SK-N-SH (cell line): ENCODE measurements at places on chromosomes 5 and 9. TPM values are rescaled to one million over a fixed set of nuclear protein-coding genes. Genes with fewer than 3 reads are reported as not detected.

Gene CXCL14
- 0.05 and 0.08 TPM in 2 replicates for polyA plus RNA-seq

DNA sequence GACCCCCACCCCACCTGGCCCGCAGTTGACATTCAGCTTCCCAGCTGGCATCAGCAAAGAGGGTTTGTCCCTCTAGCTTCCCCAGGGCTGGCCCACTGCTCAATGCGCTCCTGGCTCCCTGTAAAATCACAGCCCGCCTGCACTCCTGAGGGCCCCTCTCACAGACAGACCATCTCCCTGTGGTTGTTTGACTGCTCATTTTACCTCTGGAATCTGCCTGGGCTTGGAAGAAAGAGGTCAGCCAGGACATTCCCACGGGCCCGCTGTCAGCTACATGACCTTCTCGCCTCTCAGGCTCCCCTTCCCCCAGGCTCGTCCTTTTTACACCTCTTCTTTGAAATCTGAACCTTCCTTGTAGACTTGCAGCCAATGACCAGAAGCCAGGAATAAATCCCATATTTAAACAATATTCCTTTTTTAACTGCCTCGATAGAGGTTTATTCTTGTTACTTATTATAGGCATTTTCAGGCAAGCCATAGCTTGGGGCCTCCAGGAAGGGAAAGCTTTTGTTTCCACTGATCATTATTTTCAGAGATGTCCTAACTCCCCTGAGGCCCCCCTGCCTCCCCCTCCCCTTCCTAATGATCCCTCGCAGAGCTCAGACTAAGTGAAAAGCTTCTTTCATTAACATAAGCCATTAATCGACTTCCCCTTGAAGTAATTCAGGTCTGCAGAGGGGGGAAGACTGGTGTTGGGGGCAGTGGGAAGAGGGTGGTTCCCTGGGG is 76.3 kb upstream of the IQGAP2 start:
- H3K4me3 ChIP-seq: no peak overlapping the region
- H3K4me1 ChIP-seq: peaks cover 6% of the 10 kb centered on the region; the same call in 1 of the 2 replicates
- H3K27ac ChIP-seq: no peak overlapping the region
- H3K27me3 ChIP-seq: no peaks in the 10 kb centered on the region
- no peaks in the 10 kb centered on the region for H3K36me3 ChIP-seq

GRCh38 chr5:55415071-55415470 is 107.3 kb downstream of the MTREX start:
- H3K27me3 ChIP-seq: no peaks in the 10 kb centered on the region
- H3K36me3 ChIP-seq: peaks cover 37% of the 10 kb centered on the region
- H3K4me3 ChIP-seq: no peak overlapping the region
- no peak overlapping the region for H3K27ac ChIP-seq
- DNase-seq: no peak

Gene BNIP1
- polyA plus RNA-seq: 16.7 and 21.1 TPM in 2 replicates

GRCh38 chr5:94968507-94969095 is 316.3 kb downstream of the MCTP1 start:
- H3K27ac ChIP-seq: no peak overlapping the region
- no peak overlapping the region; the same call in 1 of the 2 replicates for H3K4me3 ChIP-seq
- peak; percentile 34 for DNase-seq
- H3K36me3 ChIP-seq: no peaks in the 10 kb centered on the region
- no peaks in the 10 kb centered on the region for H3K4me1 ChIP-seq

DNA sequence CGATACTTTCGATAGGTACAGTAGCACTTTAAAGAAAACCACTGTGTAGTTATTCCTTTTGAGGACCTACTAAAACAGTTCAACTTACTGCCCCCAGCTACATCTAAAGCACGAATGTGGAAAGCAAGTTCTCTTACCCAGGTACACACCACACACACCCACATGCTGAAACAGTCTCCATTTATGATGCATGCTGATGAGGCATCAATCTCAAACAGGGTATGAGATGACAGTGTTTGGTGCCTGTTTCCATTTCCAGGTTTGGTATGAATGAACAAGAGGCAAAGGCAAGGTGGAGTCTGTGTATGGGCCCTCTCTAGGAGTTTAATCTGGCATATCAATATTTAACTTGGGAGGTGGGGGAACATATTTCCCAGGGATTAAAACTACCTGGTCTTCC is 13.9 kb downstream of the HMGXB3 start:
- H3K27ac ChIP-seq: no peak overlapping the region
- H3K27me3 ChIP-seq: no peaks in the 10 kb centered on the region
- peaks cover 83% of the 10 kb centered on the region for H3K36me3 ChIP-seq
- DNase-seq: no peak
- H3K4me1 ChIP-seq: peaks cover 15% of the 10 kb centered on the region
- no peak overlapping the region for H3K4me3 ChIP-seq

GRCh38 chr5:171867786-171868185 is 82.2 kb downstream of the SMIM23 start:
- H3K4me3 ChIP-seq: no peak overlapping the region
- DNase-seq: no peak
- H3K36me3 ChIP-seq: peaks cover 51% of the 10 kb centered on the region
- H3K4me1 ChIP-seq: peaks cover 7% of the 10 kb centered on the region; the same call in 1 of the 2 replicates

GRCh38 chr5:170434966-170435605 is 45.9 kb upstream of the KCNMB1 start:
- H3K27me3 ChIP-seq: no peaks in the 10 kb centered on the region
- no peaks in the 10 kb centered on the region for H3K36me3 ChIP-seq
- no peaks in the 10 kb centered on the region for H3K4me1 ChIP-seq
- no peak overlapping the region for H3K27ac ChIP-seq
